NCI-H2171 (cell line): ENCODE measurements at places on chromosomes 13 and 19.

GRCh38 chr13:84413016-84413415 is 530.7 kb upstream of the SLITRK1 start:
- DNase-seq: no peak

GRCh38 chr13:113023694-113024430 is 54.8 kb downstream of the MCF2L start:
- no peak for DNase-seq

- DNase-seq: no peak
These were observed 12.3 kb downstream of the KCNN4 start for GRCh38 chr19:43768273-43769050.

DNA sequence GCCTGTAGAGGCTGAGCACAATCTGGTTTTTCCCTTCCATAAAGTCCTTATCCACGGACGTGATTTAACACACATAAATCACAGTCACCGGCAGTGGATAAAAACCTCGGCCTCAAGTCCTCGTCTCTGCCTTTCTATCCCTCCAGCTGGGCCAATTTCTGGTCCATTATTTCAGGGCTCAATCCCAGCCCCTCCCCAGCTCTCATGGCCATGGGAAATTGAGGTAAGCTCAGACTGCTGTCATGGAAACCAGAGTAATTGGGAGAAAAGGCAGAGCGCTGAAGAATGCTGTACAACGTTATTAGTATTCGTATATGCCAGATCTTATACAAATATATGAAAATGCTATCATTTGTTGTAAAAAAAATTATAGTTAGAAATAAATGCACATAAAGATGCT is 86.2 kb upstream of the USP29 start:
- DNase-seq: no peak

- DNase-seq: no peak
These were observed 195.7 kb upstream of the UBL3 start for GRCh38 chr13:30045916-30046704.

GRCh38 chr13:107097916-107098315 is 530.0 kb upstream of the ARGLU1 start:
- DNase-seq: no peak

- DNase-seq: no peak
These were observed 2.3 kb downstream of the ERF start for GRCh38 chr19:42252365-42253244.

- DNase-seq: no peak
These were observed 5.9 kb upstream of the FBN3 start for GRCh38 chr19:8155318-8155717.

GRCh38 chr13:41401366-41401765 is 56.0 kb upstream of the RGCC start:
- DNase-seq: no peak

DNA sequence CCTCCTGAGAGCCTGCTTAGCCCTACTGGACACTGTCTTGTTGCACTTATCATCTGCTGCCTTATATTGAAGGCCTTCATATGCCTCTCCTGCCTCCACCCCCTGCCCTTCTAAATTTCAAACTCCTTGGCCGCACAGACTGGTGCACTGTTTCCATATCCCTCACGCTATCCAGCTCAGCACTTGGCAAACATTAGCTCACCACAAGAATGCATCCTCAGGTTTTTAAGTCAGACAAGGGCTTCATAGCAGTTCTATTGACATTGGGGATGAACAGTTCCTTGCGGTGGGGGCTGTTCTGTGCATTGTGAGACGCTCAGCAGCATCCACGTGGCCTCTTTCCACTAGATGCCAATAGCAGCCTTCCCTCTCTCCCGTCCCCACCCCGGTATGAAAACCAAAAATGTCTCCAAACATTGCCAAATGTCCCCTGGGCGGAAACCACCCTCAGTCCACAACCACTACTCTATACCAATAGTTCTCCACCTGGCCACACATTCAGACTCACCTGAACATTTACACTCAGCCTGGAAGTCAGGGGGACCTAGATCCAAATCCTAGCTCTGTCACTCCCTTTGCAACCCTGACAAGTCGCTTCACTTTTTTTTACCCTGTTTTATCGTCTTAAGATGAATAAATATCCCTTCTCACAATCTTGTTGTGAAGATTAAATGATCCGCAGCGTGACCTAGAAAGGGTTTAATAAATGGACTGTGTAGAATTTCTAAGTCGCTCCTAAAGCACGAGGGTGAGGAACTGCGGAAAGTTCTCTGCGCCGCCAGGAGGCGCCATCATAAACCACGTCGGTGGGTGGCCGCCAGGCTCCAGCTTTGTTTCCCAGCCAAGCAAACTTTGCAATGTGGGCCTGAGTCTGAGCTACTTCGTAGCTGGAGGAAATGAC is 3.6 kb upstream of the CEACAM3 start:
- no peak for DNase-seq

DNA sequence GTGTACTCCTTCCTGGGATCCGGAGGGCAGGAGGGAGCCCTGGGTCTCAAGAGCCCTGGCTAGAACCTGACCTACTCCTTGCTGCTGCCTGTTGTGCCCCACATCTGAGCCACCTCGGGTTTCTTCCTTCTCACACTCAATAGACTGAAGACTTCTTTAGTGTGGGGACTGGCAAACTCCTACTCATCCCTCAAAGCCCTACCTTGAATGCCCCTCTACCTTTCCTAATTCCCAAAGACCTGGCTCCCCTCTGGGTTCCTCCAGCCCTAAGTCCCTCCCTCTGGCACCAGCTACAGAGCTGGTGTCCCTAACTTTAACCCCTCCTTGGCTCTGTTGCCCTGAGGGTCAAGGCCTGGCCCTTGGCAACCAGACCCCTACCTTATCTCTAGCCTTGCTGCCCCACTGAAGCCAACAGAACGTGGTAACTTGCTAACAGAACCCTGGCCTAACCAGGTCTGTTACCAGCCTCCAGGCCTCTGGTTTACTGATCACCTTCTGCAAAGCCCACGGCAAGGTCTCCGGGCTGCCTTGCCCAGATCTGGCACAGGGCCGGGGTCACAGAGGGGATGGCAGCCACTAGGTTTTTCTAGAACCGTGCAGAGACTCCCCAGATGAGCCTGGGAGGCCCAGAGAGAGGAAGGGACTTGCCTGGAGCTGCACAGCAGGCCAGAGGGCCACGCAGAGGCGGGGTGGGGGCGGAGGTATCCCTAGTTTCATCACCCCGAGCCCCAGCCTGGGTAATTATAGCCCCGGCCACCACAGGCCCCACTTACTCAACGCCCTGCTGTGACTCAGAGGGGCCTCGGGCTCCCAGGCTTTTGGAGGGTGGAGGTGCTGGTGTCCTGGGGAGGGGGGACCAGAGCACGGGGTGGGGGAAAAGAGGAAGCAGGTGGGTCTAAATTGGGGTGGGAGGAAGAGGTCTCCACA is 15.3 kb downstream of the ZBTB7A start:
- DNase-seq: no peak

DNA sequence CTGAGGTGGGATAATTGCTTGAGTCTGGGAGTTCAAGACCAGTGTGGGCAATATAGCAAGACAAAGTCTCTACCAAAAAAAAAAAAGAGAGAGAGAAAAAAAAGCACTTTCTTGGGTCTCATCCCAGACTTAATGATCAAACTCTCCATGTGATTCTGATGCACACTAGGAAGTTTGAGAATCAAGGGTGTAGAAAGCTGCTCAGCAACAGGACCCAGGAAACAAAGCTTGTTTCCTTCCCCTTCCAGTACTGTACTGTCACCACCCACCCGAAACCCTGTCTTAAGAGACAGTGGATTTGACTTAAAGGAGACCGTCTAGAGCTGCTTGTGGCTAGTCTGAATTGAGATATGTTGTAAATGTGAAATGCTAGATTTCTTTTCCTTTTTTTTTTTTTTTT is 5.8 kb downstream of the MISP3 start:
- no peak for DNase-seq

- DNase-seq: no peak
These were observed 35.1 kb downstream of the USPL1 start for GRCh38 chr13:30652746-30653386.

DNA sequence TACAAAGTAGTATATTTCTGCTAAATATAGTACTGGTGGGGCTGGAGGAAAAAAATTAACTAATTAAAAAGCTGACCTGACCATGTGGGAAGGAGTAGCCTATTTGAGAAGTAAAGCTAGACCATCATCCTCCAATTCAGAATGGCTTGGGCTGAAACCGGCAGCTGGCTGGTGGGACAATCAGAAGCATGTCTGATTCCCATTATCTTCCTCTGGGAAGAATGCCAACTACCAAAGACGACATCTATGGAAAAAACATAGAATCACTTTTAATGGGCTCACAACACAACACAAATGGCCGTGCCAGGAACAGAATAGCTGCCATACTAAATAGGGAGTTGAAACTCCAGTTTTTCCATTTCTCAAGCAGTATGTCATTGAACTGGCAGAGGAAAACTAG is 120.4 kb upstream of the FREM2 start:
- DNase-seq: no peak

- DNase-seq: no peak
These were observed 10.2 kb upstream of the SIGLEC6 start for GRCh38 chr19:51541458-51542357.

GRCh38 chr19:17999684-18000479 is 8.1 kb upstream of the ARRDC2 start:
- DNase-seq: no peak

DNA sequence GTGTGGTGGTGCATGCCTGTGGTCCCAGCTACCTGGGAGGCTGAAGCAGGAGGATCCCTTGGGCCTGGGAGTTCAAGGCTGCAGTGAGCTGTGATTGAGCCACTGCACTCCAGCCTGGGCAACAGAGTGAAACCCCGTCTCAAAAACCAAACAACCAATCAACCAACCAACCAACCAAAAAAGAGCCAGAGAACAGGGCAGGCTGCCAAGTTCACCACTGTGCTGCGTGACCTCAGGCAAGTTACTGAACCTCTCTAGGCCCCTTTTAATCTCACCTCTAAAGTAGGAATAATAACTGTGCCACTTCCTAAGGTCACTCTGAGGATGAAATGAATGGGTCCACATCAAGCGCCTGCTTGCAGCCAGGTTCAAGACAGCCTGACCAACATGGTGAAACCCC is 16.9 kb downstream of the TJP3 start:
- no peak for DNase-seq

GRCh38 chr13:113851826-113852535 is 11.9 kb downstream of the GAS6 start:
- no peak for DNase-seq

DNA sequence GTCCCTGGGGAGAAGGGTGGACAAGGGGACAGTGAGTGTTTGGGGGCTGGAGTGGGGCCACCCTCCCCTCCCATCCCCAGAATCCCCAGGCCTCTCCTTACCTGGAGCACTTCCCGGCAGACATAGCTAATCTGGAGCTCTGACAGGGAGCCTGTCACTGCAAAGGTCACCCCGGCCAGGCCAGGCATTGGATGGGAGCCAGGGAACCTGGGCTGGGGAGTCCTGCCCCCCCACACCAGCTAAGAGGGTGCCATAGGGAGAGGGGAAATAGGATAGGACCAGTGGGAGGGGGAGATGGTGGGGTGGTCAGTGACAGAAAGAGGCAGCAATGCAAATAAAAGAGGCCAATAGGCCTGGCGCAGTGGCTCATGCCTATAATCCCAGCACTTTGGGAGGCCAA is 3.5 kb downstream of the MAP4K1 start:
- DNase-seq: no peak

GRCh38 chr19:29448046-29448445 is 77.7 kb upstream of the VSTM2B start:
- DNase-seq: no peak

DNA sequence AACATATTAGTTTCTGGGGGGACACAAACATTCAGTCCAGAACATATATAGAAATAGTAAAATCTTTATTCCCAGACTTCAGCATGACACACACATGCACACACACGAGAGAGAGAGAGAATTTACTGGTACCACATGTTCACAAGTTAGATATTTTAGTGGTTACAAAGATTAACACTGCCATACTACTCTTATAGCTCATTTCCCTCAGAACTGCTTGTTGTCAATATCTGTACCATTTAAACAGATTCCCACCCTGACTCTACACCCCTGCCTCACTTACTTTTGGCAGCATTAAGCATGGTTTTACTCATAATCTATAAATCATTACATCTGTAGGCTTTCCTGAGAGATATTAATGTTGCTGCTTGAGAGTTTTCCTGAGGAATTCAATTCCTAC is 524.7 kb upstream of the HTR2A start:
- DNase-seq: no peak

- DNase-seq: no peak
These were observed 3.6 kb downstream of the CD37 start for GRCh38 chr19:49338691-49339300.

DNA sequence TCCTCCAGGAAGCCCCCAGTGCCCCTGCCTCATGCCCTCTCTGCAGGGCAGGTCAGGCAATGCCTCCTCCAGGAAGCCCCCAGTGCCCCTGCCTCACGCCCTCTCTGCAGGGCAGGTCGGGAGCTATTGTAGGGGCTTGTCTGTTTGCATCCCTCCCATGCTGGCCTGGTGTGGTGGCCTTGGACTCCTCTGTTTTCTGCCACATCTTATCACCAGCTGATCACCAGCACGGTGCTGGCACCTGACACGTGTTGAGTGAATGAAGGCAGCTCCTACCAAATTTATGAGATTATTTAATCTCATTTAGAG is 51.5 kb upstream of the C13orf46 start:
- no peak for DNase-seq

GRCh38 chr19:10102787-10103236 is 334 bp upstream of the ANGPTL6 start:
- no peak for DNase-seq

- DNase-seq: no peak
These were observed 12.4 kb downstream of the TMEM272 start for GRCh38 chr13:51832471-51833152.

GRCh38 chr19:54448040-54448773 is 792 bp upstream of the LENG8 start:
- DNase-seq: no peak

- no peak for DNase-seq
These were observed 44.4 kb upstream of the ZNF91 start for GRCh38 chr19:23439623-23440022.

GRCh38 chr19:47003611-47004465 is 15.8 kb upstream of the NPAS1 start:
- no peak for DNase-seq

DNA sequence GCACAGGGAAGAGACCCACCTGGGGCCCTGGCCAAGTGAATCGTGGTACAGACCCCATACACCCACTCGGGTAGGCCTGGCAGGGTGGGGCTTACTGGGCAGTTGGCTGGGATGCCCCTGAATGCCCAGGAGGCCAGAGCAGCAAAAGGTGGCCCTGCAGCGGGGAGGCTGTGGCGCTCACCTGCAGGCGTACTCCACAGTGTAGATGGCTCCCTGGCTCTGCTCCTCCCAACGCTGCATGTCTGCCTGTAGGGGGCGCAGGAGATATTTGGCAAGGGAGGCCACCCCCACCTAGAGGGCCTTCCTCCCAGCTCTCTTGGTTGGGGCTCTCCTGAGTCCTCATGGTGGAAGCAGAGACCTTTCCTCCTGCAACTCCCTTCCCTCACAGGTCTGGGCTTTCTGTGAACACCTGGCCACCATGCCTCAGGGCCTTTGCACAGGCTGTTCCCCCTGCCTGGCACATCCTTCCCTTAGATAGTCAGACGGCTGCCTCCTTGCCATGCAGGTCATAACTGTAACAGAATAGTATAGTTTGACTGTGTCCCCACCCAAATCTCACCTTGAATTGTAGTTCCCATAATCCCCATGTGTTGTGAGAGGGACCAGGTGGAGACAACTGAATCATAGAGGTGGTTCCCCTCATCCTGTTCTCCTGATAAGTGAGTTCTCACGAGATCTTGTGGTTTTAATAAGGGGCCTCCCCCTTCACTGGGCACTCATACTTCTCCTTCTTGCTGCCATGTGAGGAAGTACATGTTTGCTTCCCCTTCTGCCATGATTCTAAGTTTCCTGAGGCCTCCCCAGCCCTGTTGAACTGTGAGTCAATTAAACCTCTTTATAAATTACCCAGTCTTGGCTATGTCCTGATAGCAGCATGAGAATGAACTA is 5.9 kb downstream of the BORCS8 start:
- DNase-seq: peak; percentile 11
